ENCODE measurements at places on chromosomes 3 and 15.

DNA sequence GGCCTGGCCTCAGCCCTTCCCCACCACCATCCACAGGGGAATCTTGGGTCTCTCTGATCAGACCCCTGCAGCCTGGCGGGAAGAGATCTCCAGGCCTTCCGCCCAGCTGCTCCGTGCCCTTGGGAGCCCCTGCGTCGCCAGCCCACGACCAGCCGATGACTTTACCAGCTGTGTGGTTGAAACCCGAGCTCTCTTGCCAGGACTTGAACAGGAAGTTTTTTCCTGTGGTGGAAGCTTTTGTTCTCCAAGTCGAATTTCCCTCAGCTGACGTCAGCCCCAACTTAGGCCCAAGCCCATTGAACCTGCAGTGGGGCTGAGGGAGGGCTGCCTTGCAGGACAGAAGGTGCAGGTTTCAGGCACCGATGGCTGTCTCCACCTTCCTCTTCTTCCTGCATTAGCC is 51.7 kb upstream of the SMAD3 start:
- peak; percentile 77 for DNase-seq

DNA sequence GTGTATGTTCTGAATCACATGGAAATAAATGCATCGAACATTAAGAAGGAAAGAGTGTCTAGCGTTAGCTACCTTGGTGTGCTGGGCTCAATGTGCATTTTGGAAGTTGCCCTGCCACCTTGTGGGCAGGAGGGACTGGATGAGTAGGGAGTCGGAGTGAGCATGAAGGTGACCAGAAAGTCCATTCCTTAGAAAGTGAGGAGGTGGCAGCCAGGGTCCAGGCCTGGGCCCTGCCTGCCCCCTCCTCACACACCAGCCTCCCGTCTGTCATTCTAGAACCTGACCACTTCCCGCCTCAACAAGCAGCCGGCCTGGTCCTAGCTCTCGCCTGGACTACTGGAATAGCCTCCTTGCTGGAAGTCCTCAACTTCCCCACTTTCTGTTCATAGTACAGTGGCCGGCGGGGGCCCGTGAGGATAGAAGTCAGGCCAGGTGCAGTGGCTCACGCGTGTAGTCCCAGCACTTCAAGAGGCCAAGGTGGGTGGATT is 10.2 kb upstream of the GATA2 start:
- no peak for DNase-seq

GRCh38 chr3:88030210-88030609 is 28.6 kb downstream of the CGGBP1 start:
- DNase-seq = no peak

- no peak for DNase-seq
These were observed 9.4 kb downstream of the TMEM41A start for GRCh38 chr3:185489462-185489861.

DNA sequence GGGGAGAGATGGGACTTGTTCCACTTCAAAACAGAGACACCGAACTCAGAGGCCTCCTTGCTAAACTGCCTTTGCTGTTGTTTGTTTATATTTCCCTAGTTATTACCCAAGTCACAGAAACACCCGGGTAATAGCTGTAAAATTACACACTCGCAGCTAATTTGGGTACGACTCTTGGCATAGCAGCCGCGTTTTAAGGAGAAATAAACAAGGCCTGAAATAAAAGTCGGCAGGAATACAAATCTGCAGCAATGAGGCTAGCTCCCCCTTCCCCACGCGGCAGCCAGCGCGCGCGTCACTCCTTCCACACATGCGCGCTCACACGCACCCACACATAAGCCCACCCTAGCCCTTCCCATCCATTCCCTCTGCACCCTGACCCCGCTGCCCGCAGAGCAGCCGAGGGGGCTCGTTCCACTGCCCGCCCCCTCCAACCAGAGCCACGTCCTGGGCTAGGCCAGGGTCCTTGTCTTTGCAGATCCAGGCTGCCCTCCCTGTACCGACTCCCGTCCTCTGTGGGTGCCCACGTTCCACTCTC is 67.3 kb downstream of the LINGO1 start:
- DNase-seq = no peak

- no peak for DNase-seq
These were observed 11.2 kb downstream of the MYD88 start for GRCh38 chr3:38149708-38150107.

DNA sequence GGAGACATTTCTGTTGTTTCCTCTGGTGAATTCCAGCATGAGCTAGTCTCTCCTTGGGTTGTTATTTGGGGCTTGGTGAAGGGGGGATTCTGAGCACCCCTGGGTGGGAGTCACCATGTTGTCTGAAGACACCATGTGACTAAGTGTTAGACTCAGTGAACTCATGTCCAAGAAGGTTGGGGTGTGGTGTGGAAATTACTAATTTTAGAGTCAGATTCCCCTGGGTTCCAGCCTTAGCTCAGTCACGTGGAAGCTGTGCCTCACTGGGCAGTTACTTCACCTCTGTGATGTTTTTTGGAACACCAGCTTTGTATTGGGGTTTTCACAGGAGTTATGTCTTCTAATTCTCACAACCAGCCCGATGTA is 171.5 kb downstream of the RPLP1 start:
- DNase-seq = no peak

- no peak for DNase-seq
These were observed 247.4 kb downstream of the WDR72 start for GRCh38 chr15:53512029-53512428.

- no peak for DNase-seq
These were observed 43.5 kb downstream of the ITGB5 start for GRCh38 chr3:124843506-124844177.

DNA sequence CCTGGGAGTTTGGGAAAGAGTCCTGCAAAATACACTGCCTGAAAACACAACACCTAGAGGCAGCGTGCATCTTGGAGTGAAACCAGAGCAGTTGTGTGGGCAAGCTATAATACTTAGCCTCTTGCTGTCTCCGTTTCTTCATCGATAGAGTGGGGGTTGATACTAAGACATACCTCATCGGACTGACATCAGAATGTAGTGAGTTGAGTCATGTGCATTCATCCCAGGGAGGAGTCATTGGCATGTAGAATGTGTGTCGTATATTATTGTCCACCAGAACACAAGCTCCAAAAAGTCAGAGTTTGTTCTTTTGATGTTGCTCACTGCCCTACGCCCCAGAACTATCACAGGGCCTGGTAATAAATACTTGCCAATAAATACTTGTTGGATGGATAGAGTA is 4.3 kb downstream of the SNTN start:
- DNase-seq = no peak

GRCh38 chr3:11522398-11522715 is 121.4 kb downstream of the VGLL4 start:
- no peak for DNase-seq

- DNase-seq = no peak
These were observed 96.7 kb upstream of the KLHL25 start for GRCh38 chr15:85891470-85891869.

DNA sequence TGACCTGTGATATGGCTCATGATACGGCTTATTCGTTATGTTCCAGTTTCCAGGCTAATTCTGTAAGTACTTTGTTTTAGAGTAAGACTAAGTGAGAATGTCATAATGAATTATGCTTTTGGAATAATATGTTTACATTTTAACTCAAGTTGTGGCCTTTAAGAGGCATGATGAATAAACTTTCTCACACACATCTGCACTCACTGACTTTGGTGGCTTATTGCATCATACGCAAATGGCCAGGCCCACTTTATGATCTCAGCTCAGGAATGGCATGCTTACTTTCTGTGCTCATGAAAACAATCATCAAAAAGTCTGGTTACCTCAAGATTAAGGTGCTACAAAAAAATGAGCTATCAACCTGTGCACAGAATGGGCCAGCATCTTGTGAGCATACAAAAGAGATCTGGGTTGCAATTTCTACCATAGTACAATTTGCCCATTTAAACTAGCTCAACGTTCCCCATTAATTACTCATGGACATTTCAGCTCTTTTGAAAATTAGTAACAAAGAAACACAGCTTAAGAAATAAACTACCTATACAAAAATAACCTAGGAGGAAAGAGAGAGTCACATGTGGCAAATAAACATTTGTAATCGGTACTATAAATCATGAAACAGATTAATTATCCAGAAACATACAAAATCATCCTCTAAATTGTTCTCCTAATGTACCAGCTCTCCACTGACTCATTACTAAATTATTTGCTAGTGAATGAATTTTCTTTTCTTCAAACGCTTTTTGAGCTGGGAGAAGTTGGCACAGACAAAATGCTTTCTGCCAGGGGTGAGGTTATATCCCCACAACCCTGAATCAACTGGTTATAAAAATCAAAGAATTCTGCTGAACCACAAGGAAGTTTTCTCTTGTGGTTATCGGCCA is 439.0 kb upstream of the ADAMTS9 start:
- no peak for DNase-seq

DNA sequence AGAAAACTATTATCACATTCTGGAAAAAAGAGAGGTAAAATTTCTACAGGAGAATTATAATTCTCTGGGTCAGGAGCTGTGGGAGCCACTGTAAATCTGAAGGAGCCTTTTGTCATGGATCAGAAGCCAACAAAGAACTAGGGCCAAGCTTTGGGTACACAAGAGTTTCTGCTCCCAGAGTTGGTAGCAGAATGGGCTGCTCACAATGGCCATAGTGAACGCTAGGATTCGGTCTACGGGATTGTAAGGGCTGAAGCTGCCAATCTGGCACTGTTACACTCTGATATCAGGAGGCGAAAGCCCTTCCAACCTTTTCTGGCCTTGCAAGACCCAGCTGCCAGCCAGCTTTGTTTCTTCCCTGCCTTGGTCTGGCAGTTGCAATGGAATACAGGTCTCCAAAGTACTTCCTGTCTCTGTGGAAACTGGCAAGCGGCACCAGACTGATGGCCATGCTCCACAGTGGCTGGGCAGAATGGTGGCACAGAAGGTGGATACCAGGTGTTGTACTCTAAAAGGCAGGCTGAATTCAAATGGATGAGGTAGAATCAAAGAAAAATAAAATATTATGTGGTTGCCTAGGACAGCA is 831.7 kb downstream of the CADM2 start:
- no peak for DNase-seq

- DNase-seq = no peak
These were observed 11.9 kb downstream of the LRRC31 start for GRCh38 chr3:169857811-169858210.

- DNase-seq = peak; percentile 39
These were observed 16.6 kb downstream of the ABTB1 start for GRCh38 chr3:127689266-127689860.

GRCh38 chr3:111517801-111518200 is 24.2 kb upstream of the CD96 start:
- DNase-seq = no peak

- DNase-seq = no peak
These were observed 9.5 kb downstream of the SOX2 start for GRCh38 chr3:181721046-181721875.

- DNase-seq = no peak
These were observed 34.6 kb downstream of the BTD start for GRCh38 chr3:15636028-15636709.

DNA sequence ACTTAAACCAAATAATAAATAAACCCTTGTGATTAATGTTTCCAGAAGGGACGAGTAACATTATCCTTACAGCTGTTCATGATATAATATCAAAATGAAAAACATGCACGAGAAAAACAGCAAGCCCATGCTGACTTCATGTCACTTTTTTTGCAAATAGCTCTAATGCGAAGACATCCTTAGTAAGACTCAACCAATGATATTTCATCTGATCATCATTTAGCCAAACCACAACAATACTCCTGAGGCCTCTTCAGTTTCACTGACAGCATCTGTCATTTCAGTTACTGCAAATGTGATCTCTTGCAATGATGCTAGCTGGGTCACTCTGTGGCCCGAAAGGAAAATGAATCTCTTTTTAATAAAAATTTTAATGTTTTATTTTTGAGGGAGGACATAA is 74.0 kb downstream of the POLR2M start:
- no peak for DNase-seq

- DNase-seq = peak; percentile 64
These were observed 8.6 kb upstream of the NR2F2 start for GRCh38 chr15:96321639-96322535.

DNA sequence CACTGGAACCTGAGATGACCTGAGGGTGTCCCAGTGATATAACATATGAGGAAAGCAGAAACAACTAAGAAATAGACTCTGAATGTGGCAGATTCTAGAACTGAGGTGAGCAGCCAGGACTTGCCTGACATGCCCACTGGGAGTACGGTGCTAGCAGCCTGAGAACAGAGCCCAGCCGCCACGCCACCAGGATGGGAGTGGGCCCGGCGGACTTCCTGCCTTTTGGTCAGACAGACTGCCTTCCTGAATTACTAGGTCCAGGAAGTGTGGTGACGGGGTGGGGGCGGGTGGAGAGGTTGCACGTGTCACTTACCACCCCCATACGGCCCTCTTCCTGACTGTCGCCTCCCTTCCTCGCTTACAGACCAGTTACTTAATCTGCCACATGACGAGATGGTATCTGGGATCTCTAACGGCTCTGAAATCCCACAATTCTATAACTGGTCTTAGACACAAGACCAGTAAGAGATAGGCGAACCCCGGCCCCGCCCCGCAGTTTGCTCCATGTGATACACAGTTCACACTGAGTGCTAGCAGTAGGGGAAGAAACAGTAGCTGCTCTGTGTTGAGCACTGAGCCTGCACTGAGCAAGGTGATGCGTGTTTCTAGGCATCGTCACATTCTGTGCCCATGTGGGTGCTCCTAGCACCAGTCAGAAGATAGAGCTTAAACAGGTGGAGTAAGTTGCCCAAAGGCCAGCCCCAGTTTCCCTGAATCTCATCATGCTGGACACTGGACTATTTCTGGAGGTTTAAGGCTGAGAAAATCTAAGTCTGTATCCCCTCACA is 95.7 kb downstream of the CPN2 start:
- no peak for DNase-seq

DNA sequence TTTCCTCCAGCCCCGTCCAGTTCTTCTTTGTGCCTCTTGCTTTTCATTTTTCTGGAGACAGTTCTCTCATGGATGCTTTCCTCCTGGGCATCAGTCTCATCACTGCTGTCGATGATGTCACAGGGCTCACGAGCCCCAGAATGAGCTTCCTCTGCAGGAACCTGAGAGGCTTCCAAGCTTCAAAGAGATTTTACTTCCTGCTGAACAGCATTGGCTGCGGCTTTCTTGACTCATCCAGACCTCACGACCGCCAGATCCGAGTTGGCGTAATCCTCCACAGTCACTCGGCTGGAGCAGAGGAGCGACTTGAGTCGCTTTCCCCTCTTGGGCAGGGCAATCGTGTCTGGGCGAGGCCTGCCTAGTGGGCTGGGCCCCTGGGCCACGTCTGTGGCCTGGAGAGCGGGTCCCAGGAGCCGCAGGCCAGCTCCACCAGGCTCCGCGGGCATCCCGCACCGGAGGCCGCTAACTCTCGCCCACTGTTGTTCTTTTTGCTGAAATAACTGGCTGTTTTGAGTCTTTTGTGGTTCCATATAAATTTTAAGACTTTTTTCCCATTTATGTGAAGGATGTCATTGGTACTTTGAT is 20.8 kb upstream of the FAN1 start:
- no peak for DNase-seq
